Stimulated activated CD8-positive, alpha-beta memory T cell treated with anti-CD3 and anti-CD28 coated beads, Interleukin-7, amount 100 ng/mL, for 24 hours (primary cell): ENCODE measurements at places on chromosomes 5 and 9.

DNA sequence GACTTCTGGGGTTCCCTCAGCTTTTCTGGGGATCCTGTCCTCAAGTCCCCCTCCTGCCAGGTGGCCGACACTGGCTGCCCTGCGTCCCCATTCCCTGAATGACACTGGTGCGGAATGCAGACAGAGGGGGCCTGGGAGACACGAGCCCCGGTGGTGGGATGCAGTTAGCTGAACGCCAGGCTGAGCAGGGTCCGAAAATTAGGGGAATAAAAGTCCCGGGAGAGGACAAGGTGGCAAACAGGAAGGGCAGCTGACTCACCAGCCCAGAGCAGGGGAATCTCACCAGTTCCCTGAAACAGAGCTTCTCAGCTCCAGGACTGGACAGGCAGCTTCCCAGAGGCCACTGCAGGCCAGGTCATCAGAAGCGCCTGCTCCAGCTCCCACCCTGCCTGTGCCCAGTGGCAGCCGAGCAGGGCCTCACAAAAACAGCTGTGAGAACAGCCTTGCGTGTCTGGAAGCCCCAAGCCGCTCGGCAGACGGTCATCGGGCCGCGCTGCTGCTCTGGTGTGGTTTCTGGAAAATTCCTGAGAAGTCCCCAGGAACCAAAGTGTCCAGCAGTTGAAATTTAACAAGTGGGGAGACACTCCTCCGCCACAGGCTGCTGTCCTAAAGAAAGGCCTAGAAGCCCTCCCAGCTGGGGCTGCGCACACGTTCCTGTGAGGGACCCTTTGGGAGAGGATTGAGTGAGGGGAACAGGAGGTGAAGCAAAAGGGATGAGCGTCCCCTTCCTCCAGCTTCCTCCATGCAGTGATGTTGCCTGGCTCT is 47.6 kb upstream of the EXOC3 start:
- no peak for DNase-seq

GRCh38 chr5:175113947-175114346 is 330.0 kb downstream of the DRD1 start:
- no peak for DNase-seq

GRCh38 chr5:152560512-152561137 is 155.5 kb upstream of the NMUR2 start:
- DNase-seq = no peak

- no peak for DNase-seq
These were observed 941 bp downstream of the XPA start for GRCh38 chr9:97695995-97696802.

DNA sequence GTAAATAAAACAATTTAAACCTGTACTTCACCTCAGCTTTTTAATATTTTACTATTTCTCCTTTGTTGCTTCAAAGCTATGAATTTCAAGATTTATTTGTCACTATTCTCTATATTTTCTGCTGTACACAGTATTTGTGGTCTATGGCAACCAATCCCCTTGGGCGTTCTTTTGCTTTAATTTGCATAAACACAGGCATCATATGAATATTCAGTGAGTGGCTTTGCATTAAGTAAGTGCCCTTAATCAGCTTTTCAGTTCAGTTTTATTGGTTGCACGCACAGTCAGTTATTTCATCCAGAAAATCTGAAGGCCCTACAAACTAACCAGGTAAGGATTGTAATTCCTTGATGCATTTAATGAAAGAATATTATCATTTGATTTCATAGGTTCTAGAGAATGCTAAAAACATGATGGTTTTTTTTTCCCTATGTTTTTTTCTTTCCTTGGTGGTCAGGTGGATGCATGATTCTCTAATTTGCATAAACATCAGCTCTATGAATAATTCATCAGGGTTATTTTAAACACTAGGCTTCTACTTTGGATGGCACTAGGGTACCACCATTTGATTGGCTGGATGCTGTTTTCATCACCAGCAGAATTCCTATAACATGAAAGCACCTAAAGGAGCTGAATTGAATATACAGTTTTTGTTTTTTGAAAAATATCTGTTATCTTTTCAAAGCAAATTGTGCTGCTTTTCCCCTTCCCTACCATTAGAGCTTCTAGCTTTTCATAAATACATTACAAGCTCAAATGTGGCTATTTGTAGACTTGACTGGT is 249.2 kb upstream of the CCNH start:
- no peak for DNase-seq

DNA sequence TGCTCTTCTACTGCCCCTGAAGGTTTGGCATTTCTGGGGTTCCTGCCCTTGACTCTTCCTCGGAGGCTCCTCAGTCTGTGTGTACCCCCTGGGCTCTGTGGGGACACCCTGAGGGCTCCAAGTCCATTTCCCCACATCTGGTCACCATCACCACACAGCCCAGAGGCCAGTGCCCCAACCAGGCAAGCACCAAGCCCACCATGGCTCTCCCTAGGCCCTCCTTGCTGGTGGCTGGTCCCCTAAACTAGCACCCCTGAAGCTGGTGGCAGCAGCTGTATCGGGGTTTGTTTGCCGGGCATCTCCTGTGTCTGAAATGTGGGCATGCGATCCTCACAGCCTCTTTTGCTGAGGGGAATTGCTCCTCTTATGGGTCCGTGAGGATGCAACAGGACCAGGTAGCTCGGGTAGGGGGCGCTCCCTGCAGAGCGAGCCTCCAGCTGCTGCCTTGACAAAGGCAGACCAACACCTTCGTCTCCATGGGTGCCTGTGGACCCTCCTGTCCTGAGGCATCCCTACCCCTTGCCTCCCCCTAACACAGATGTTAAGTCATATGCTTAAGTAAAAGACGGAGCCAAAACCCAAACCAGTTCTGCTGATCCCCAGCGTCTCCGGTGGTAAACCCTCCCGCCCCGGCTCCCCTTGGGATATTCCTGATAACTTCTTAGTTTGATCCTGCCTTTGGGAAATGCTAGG is 138.9 kb upstream of the IRX4 start:
- DNase-seq = no peak

GRCh38 chr9:136920069-136920468 is 24.5 kb downstream of the FBXW5 start:
- DNase-seq = no peak
